ENCODE measurements at places on chromosomes 16 and 17. TPM values are rescaled to one million over a fixed set of nuclear protein-coding genes. Genes with fewer than 3 reads are reported as not detected.

DNA sequence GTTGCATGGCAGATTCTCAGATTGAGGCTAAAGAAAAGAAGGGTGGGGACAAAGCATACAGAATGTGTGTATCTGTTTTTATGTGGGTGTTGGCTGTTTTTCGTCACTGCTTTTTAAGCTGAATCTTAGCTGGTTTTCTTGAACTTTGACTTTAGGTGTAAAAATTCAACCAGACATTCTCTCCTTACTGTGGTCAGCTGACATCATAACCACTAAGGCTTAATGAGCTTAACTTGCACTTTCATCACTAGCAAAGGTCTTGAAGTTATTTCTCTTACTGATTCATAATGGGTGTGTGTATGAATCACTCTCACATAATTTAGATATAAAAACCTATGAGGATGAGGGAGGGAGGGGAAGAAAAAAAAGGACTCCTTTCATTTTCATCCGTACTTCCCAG, 4.0 kb upstream of the CDC6 start:
- H3K27me3 ChIP-seq = no peaks in the 10 kb centered on the region
- H3K36me3 ChIP-seq = no peaks in the 10 kb centered on the region
- no peak overlapping the region for H3K4me3 ChIP-seq
- peak overlapping the region; percentile 65 for H3K27ac ChIP-seq
- DNase-seq = no peak
- H3K4me1 ChIP-seq = peaks cover 6% of the 10 kb centered on the region

DNA sequence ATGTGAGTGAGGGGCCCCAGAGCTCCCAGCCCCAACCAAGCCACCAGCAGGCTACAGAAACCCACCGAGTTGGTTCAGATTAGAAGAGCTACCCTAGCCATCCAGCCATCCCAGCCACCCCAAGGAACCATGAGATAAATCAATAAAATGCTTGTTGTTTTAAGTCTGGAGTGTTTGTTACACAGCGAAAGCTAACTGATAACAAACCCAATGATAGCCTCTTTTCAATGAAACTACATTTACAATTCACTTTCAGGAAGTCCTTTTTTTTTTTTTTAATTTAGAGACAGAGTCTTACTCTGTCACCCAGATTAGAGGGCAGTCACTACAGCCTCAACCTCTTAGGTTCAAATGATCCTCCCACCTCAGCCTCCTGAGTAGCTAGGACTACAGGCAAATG, 215.0 kb upstream of the ZFHX3 start:
- H3K4me3 ChIP-seq = no peak overlapping the region
- no peaks in the 10 kb centered on the region for H3K4me1 ChIP-seq
- no peak overlapping the region for H3K27ac ChIP-seq
- DNase-seq = no peak

DNA sequence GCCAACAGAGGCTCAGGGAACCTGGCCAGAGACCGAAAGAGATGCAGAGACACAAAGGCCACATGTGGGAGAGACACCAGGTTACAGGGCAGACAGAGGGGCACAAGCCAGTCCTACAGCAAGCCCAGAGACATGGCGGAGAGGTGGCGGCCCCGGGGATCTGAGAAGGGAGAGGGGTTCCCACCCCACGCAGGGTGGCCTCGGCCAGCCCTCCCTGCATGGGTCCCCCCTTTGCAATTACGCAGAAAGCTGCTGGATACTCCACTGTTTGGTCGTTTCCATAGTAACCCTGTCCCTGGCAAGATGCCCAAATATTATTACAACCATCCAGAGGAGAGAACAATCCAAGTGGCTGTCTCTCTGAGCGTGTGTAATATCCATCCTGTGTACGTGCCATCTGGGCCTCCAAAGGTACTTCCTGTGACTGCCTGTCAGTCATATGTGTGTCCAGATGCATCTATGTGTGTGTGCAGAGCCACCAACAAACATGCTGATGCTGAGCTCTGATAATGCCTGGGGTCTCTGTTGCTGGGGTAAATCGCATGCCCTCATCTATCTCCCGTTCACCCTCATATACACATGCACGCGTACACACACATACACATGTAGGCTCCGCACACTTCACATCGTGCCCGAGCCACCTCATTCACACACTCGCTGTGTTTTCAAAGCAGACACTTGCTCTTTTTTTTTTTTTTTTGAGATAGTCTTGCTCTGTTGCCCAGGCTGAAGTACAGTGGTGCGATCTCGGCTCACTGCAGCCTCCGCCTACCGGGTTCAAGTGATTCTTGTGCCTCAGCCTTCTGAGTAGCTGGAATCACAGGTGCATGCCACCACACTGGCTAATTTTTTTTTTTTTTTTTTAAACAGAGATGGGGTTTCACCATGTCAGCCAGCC, 5.5 kb downstream of the PCGF2 start:
- H3K4me3 ChIP-seq = no peak overlapping the region
- peak; percentile 96 for DNase-seq
- H3K27me3 ChIP-seq = no peaks in the 10 kb centered on the region
- H3K27ac ChIP-seq = peak overlapping the region; percentile 76
- no peaks in the 10 kb centered on the region for H3K4me1 ChIP-seq

DNA sequence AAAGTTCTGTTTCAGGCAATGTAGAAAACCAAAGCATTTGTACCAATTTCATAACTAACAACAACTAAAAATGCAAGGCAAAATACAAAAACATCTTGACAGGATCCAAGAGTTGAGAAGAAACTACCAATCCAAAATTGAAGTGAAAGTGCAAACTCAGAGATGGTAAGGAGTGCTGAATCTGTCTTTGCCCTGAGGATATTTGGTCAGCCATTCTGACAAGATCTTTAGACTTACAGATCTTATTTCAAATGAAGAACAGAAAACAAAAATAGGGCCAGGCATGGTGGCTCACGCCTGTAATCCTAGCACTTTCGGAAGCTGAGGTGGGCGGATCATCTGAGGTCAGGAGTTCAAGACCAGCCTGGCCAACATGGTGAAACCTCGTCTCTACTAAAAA, 412.8 kb downstream of the ZFHX3 start:
- H3K4me3 ChIP-seq = no peak overlapping the region
- no peaks in the 10 kb centered on the region for H3K36me3 ChIP-seq
- H3K27me3 ChIP-seq = no peaks in the 10 kb centered on the region

Gene ARL4D
- 41.4 TPM for total RNA-seq
